Stimulated activated CD4-positive, alpha-beta T cell treated with anti-CD3 and anti-CD28 coated beads, Interleukin-1b, Interleukin-23, amount 100 ng/mL, for 48 hours (primary cell): ENCODE measurements at places on chromosomes 16 and 17.

GRCh38 chr17:309361-309888, 43.2 kb downstream of the RPH3AL start:
- DNase-seq, result peak; percentile 24

- DNase-seq, result peak; percentile 64
These were observed 31.4 kb upstream of the ZNF750 start for GRCh38 chr17:82871056-82871775.

DNA sequence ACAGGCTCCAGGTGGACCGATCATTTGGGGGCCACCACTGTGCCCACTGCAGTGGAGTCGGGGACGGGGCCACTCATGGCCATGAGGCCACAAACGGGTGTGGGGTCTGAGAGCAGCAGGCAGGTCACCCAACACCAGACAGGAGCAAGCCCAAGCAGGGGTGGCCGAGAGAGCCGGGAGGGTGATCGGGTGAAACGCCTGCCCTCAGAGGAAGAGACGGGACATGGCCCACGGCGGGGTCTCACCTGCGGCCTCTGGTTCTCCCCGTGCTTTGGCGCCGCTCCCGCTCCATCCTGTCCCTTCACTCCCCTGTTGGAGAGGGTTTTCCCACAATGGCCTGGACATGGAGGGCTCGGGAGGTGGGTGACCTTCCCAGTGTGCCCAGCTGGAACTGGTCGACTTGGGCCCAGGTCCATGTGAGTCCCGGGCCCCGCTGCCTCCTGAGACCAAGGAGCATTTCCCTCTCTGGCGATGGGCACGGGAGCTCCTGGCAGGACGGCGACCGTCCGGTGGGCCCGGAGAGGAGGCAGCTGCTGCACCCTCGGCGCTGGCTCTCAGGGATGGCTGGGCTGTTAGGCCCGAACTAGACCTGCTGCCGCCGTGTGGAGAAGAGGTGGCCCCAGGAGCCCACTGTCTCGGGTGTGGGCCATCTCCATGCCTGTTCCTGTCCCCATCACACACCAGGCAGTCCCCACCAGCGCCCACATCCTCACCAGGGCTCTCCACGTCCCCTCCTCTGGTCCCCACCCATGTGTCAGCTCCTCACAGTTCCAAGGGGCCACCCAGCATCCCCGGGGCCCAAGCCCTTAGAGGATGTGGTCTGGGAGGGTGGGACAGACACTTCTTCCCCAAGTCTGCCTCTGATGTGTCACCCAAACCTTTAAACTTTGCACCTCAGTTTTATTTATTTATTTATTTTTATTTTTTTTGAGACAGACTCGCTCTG, 13.4 kb upstream of the BAHCC1 start:
- DNase-seq, result no peak

DNA sequence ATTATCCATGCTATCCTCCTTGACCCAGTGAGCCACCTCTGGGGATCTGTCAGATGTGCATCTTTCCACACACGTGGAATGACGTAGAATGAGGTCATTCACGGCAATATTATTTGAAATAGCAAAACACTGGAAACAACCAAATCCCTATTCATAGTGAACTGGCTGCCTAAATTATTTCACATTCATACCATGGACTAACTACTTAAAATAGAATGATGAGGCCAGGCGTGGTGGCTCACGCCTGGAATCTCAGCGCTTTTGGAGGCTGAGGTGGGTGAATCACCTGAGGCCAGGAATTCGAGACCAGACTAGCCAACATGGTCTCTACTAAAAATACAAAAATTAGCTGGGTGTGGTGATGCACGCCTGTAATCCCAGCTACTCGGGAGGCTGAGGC, 75.5 kb downstream of the RAP1GAP2 start:
- DNase-seq, result no peak

GRCh38 chr17:75645889-75646637, 12.8 kb downstream of the SMIM5 start:
- DNase-seq, result no peak

DNA sequence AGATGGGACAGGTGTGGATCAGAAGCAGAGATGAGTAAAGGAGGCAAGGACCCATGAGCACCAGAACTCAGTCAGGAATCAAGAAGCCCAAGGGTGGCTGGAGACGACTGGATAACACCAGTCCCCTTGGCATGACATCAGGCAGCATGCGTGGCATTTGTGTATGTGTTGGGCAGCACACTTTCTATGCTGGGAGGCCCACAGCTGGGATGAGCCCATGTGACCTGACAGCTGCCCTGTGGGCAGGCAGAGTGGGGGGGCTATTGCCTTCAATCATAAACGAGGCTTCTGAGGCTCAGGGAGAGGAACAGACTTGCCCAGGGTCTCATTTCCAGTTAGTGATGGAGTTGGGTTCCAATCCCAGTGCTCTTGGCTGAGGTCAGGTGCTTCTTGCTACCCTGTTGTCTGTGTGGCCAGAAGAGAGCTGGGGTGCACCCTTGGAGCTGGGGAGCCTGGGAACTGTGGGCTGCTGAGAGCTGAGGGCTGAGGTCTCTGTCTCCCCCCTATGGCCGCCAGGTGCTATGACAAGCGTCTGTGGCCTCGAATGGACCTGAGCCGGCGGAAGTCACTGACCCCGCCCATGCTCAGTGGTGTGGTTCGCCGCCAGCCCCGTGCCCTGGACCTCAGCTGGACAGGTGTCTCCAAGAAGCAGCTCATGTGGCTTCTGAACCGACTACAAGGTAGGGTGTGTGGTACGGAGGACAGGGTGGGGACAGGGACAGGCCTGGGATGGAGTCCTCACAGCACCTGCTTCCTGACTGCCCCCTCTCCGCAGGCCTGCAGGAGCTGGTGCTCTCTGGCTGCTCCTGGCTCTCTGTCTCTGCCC, 7.1 kb upstream of the ORAI3 start:
- DNase-seq, result peak; percentile 68

GRCh38 chr16:325375-326145, 27.0 kb downstream of the AXIN1 start:
- DNase-seq, result no peak

- DNase-seq, result no peak
These were observed 173.7 kb downstream of the SOX9 start for GRCh38 chr17:72294487-72294893.
